ENCODE measurements at places on chromosomes 7 and 10.

- DNase-seq: no peak
Measured at GRCh38 chr7:112481833-112482670, 1.3 kb downstream of the LSMEM1 start.

DNA sequence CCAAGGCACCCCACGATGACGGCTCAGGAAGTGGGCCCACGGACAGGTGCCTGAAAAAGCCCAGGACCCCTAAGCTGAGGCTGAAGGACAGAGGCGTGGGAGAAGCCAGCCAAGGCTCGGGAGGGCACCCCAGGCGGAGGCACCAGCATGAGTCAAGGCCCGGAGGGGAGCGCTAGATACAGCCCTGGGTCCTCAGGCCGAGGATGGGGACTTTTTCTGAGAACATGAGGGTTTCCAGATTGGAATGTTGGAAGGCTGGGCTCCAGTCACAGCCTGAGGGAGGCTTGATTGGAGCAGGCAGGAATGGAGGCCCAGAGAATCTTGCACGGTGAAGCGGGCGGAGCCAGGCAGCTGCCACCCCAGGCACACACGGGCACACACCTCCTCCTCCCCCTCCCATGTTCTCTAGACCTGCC lies 19.0 kb upstream of the ELFN1 start:
- no peak for DNase-seq

GRCh38 chr10:124125305-124126116 lies 32.1 kb upstream of the CHST15 start:
- DNase-seq: no peak

GRCh38 chr10:131141207-131141606 lies 170.3 kb downstream of the TCERG1L start:
- no peak for DNase-seq

DNA sequence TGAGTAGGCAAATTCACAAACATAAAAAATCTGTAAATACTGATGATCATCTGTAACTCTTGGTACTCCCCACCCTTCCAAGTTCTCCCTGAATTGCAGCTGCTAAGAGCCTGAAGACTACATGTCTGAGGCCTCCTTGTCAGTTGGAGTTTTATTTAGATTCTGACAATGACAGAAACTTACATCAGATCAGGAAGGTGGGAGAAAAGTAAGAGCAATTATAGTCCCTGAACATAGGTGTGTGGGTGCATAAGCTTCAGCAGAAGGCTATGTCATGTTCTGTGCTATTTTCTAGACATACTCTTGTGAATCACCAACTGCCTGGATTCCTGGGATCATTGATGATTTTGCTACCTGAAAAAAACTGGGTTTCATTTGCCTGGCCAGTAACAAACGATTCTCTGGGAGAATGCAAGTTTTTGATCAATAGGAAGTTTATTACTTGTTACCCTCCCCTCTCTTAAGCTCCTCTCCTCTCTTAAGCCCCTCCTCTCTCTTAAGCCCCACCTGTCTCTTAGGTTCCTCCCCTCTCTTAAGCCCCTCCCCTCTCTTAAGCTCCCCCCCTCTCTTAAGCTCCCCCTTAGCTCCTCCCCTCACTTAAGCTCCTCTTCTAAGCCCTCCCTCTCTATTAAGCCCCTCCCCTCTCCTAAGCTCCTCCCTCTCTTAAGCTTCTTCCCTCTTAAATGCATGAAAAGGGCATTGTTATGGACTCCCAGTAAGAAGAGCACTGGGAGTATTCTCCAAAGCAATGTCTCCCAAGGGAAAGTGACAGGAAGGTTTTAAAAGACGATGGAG lies 1183.4 kb upstream of the AUTS2 start:
- no peak for DNase-seq

GRCh38 chr10:132723330-132723970 lies 62.5 kb downstream of the NKX6-2 start:
- DNase-seq: no peak

DNA sequence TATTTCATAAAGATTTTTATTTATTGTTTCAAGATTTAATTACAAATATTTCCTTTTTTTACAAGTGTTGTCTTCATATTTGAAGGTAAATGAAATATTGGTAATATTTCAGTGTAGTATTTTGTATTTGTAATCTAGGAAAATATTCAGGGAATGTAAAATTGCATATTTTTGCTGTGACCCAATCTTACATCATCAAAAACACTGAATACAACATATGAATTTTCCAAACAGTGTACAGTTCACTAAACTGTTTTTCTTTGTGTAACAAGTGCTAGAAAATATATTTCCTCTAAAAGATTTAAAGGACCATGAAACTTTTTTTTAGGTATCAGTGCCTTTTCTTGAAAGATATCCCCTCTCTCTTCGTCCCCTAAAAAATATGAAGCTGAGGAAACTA lies 251.9 kb upstream of the KCND2 start:
- no peak for DNase-seq

- no peak for DNase-seq
Measured at GRCh38 chr7:123645516-123645915, 10.2 kb upstream of the LMOD2 start.

DNA sequence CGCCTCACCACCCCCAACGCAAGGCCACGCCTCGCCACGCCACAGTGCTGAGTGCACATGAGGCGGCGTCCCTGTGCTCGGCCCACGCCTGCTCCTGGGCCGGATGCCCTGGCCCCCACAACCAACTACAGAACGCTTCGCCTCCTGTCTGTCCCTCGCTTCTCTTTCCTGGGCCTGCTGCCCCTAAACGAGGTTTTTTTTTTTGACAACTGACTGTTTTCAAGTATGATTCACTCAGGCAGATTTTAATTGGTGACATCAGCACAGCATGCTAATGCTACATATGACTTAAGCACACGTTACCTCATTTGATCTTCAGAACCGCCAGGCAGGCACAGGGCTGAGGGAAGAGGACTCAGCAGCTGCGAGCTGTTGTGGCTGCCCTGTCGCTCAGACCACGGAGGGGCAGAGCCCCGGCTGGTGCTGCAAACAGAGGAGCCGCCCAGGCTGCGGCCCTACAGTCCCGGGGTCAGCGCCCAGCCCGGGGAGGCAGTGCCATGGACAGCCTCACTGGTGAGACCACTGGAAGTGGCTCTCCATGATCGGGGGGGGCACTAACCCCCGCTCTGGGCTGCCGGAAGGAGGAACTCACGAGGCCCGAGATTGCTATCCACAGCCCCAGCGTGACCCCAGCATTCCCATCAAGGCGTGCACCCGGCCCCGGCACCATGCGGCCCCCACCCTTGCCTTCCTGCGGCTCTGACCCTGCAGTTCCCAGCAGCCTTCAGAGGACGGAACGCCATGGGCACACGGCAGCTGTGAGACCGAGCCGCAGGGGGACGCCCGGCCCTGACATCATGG lies 212.8 kb downstream of the MAD1L1 start:
- peak; percentile 40 for DNase-seq

DNA sequence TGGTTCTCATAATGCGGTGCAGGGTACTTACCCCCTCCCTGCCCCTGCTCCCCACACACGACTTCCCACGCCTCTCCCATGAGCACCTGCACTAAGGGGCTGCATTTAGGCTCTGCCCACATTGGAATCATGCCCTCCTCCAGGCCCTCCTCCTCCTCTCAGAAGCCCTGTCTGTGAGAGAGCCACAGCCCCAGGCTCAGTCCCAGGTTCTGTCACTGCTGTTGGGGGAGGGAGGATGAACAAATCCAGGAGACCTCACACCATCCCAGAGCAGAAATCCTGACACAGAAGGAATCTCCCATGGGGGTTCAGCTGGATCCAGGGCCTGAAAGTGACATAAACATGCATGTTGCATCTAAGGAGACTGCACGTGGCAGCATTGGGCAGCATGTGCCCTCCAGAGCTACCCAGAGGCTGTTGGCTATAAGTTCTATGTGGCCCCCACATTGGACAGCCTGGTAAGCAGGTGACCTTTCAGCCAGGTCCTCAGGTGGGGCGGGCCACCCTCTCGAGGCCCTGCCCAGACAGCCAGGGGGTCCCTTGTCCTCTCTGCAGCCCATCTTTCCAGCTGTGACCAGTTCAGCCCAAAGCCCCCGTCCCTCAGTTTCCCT lies 1.6 kb upstream of the PILRA start:
- no peak for DNase-seq

- DNase-seq: no peak
Measured at GRCh38 chr7:28140979-28141378, 39.6 kb downstream of the JAZF1 start.

All from CD4-positive, alpha-beta T cell treated with Interleukin-17A for 1 hour (primary cell).